ENCODE measurements at places on chromosomes 13 and 19.

GRCh38 chr13:110512198-110512740, 49.3 kb downstream of the RAB20 start:
- DNase-seq = no peak

- DNase-seq = peak; percentile 73
Measured at GRCh38 chr13:47897411-47898050, 103.5 kb downstream of the SUCLA2 start.

- no peak for DNase-seq
Measured at GRCh38 chr13:76116751-76117360, 480.7 kb downstream of the LMO7 start.

DNA sequence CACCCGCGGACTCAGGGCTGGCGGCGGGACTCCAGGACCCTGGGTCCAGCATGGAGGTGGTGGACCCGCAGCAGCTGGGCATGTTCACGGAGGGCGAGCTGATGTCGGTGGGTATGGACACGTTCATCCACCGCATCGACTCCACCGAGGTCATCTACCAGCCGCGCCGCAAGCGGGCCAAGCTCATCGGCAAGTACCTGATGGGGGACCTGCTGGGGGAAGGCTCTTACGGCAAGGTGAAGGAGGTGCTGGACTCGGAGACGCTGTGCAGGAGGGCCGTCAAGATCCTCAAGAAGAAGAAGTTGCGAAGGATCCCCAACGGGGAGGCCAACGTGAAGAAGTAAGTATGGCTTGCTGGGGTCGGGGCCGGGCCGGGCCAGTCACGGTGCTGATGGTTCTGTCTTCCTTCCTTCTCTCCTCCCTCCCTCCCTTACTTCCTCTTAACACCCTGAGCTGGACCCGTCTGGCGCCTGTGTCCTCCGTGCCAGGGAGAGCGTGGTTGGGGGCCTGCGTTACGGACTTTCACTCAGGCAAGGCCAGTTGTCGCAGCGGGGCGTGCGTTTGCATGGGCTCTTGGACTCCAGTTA, 1.4 kb downstream of the STK11 start:
- DNase-seq = no peak

DNA sequence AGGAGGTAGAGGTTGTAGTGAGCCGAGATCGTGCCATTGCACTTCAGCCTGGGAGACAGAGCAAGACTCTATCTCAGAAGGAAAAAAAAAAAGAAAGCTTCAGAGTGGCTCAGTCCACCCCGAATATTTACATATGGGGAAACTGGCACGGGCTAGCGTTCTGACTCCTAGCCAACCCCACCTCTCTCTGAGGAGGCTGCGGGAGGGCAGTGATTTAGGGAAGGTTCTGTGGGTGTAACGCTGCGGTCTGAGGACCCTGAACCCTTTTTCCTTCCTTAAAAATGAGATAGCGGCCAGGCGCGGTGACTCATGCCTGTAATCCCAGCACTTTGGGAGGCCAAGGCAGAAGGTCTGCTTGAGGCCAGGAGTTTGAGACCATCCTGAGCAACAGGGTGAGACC, 5.0 kb downstream of the LRRC25 start:
- DNase-seq = no peak

- no peak for DNase-seq
Measured at GRCh38 chr13:99717959-99718674, 216.8 kb downstream of the TM9SF2 start.

DNA sequence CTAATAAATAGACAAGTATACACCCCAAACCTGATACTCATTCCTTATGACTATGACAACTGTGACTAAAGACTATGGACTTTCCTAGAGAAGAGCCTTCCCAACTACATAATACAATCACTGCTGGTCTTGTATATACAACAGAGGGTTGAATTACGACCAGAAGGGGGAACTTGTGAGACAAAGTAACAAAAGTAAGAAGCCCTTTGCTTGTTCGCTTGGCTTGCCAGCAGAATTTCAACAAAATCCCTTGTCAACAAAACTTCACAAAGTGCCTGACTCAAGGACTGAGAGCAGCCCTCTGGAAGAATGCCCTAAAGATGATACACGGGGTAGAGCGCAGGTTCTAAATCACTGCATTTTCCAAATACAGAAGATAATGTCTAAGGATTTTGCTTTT, 99.4 kb downstream of the WASF3 start:
- peak; percentile 43 for DNase-seq

DNA sequence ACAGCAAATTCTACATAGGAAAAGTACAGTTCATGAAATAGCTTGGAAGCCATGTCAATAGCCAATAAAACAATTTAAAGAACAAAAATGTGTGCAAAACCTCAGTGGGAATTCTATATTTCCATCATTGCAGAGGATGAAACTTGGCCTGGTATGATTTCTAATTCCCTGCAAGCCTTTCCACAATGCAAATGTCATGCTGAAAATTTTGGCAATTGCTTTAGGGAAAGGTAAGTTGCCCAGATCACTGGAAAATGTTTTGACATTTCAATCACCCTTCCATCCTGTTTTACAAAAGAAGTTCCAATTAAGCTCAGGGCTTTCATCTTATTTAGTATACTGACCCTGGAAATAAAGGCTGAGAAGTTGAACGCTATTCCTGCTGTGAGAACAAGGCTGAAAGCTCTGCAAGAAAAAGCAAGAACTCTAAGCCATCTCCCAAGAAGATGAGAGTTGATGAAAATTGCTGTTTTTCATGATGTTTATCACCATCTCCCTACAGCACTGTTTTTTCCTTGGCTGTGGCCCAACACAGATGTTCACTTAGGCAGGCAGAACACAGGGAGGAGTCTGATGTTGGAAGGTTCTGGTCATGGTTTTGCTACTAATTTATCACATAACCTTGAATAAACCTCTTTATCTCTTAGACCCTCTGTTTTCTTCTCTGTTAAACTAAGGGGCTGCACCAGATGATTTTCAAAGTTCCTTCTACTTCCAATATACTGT, 263.7 kb downstream of the KCTD12 start:
- no peak for DNase-seq

- peak; percentile 45 for DNase-seq
Measured at GRCh38 chr13:49082653-49083536, 107.2 kb downstream of the FNDC3A start.

- no peak for DNase-seq
Measured at GRCh38 chr19:919199-920050, 2.3 kb downstream of the KISS1R start.

- no peak for DNase-seq
Measured at GRCh38 chr19:48935864-48936263, 2.4 kb downstream of the DHDH start.

DNA sequence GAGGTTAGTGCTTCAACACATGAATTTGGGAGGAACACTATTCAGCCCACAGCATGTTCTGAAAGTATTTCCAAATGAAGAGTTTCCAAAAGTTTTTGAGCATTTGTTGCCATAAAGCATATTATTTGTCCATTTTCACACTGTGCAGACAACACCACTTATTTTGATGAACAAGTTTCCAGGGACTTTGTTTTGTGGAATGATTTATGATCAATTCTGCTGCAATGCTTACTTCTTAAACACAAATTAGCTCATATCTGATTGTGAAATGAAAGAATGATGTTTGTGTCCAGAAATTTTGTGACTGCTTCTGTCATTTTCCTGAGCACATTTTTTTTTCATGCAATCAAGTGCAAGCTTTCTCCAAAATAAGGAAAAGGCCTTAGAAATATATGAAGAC, 205.3 kb downstream of the RAP2A start:
- no peak for DNase-seq

GRCh38 chr19:45094137-45094536, 1.2 kb downstream of the PPP1R37 start:
- no peak for DNase-seq

DNA sequence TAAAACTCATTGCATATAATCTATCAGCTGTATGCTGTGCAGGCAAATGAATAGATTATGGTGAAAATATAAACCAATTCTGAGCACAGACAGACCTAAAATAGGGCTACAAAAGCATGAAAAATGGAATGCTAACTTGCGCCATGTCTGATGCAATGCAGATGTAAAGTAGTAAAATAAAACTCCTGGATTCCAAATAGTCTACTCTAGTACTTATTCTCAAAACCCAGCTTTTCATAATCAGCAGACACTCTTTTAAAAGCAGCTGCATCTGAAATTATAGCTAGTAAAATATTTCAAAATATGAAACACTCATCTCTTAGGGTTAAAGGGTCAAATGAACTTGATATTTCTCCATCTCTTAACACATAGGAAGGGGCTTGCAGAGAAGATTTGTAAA, 4.7 kb upstream of the POMP start:
- no peak for DNase-seq

DNA sequence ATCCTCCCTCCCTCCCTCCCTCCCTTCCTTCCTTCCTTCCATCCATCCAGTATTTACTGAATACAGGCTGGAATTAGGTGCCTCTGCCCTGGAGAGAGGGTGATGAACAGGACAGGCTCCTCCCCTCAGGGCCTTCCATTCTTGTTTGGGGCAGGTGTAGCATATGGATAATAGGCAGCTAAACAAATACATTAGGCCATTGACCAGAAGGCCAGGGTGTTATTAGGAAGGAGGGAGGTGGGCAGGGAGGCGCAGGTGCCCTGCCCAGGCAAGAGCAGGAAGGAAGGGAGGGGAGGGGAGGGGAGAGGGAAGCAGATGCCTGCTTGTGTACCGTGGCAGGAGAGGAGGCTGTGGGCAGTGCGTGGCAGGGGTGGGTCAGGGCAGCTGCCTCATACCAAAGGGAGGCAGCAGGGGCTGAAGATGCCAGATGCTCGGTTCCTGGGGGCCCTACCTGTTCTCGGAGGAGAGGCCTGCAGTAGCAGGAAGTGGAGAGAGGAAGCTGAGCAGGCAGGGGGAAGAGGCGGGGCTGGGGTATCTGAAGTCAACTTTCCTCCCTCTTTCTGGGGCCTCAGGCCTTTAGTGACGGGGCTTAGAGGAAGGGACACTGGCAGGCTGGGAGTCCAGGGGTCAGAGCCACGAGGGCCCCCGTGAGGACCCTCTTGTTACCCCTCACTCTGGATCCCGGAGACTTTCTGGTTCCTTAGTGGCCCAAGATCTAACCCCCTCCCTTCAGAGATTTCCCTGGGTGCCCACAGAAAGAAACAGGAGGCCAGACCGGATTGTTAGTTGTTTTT, at the start of gene RINL:
Gene RINL (minus strand): TSS at position 495 of the 794 bp plus-strand sequence. CDS start 1,533 bp downstream, outside the sequence.
- no peak for DNase-seq

DNA sequence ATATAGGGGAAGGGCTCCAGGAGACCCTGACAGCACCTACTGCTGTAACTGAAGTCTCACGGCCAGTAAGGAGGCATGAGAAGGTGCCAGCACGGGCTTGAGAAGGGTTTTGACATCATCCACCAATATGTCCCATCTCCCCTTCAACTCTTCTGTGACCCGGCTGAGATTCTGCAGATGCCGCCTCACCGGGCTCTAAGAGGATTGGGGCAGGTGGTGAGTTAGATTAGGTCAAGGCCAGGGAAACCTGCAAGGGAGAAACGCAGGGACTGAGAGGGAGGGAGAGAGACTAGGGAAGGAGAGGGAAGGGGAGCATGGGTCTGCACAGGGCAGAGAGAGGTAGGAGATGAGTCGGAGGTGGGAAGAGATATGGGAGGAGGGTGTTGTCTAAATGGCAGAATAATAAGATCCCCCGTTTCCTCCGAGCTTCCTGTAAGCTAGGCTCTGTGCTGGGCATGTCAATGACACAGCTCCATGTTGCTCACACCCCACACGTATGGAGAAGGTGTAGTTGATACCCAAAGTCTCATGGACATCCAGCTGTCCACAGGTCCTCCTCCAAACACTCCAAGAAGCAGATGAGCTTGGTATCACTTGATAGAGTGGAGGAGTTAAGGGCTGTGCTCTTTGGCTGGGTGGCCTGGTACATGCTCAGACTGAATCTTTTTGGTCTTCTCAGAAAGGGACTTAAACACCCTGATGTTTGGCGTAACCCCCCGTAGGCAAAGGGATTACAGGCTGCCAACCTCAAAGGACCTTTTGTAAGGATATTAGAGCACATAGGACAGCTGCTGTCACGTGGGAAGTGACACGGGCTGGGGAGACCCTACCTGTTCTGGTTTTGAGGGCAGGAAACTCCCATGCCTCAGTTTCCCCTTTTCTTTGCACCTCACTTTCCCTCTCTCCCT, 6.1 kb downstream of the TPRX1 start:
- no peak for DNase-seq

DNA sequence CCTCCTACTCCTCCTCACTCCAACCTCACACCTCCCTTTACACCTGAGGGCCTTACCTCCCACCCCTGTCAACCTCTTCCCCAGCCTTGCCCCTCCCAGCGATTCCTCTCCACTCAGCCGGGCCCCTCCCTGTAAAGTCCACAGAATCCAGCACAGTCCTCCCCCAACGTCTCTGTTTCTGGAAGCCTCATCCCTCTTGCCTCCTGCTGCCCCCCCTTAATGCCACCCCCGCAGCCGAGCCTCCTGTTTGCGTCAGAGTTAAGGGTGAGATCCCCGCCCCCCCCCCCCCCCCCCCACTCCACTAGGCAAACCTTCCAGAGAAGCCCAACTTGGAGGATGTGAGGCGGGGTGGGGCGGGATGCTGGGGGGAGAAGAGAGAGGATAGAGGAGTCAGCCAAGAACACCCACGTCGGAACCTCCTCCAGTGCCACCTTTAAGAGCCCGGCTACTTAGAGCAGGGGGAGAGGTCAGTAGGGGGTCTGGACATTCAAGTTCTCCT, 2.1 kb downstream of the UNC13A start:
- peak; percentile 8 for DNase-seq

- DNase-seq = no peak
Measured at GRCh38 chr19:1311543-1312091, 25.9 kb downstream of the EFNA2 start.

DNA sequence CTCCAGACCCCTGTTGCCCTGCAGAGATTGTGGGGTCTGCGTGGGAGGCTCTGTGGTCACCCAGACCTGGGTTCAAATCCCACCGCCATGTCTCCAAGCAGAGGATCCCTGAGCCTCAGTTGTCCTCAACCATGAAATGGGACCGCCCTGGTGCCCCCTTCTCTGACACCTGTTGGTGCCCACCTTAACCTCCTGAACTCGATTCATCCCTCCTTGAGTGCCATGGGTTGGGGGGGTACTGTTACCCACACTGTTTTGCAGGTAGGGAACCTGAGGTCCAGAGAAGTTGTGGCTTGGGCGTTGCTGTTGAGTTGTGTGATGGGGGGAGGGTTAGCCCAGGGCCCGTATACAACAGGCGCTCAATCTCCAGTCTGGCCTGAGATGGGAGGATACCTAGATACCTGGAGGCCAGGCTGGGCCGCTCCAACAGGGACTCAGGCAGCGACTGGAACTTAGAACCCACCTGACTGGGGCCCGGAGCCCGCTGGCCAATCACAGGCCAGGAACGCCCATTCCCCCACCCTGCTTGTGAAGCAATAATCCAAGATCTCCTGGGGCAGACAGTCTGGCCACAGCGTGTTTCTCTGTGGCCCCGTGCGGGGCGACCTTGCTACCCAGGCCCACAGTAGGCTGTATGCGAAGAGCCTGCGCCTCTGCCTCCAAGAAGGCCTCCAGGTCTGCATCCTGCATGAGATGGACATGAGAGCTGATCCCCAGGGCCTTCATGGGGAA, 2.8 kb downstream of the ARID3A start:
- DNase-seq = no peak

GRCh38 chr13:50452756-50453155, 390.7 kb downstream of the DLEU7 start:
- no peak for DNase-seq

Data from astrocyte of the spinal cord (primary cell).